Tibial nerve (tissue), 4 donors: ENCODE measurements at places on chromosomes 2 and 18.

DNA sequence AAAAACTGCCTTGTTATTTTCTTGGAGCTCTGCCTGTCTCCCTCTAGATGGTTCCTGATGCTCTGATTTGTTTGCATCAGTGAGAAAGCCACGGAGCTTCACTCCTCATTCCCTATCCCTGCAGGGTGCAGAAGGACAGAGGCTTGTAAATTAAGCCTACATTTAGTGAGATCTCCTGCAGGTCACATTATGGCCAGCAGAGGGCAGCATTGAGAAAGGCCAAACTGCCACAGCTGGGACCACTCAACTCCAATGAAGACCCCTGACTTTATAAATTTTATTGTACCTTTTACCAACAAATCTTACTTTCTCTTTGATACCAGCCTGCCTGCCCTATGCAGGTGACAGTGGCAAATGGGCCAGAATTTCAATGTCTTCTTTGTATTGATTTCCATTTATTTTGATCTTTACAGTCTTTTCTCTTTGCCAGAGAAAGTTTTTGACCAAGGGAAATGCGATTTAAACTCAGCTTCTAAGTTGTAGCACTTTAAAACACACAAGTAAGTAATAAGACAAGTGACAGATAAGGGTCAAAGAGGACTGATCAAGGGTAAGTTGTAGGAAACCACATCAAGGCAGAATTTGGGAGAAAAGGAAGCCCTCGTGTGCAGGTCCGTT, 1029.1 kb upstream of the KLHL29 start:
- no peak overlapping the region for H3K27ac ChIP-seq
- DNase-seq: peak; percentile 88
- no peak overlapping the region for H3K4me3 ChIP-seq
- H3K27me3 ChIP-seq: no peaks in the 10 kb centered on the region

DNA sequence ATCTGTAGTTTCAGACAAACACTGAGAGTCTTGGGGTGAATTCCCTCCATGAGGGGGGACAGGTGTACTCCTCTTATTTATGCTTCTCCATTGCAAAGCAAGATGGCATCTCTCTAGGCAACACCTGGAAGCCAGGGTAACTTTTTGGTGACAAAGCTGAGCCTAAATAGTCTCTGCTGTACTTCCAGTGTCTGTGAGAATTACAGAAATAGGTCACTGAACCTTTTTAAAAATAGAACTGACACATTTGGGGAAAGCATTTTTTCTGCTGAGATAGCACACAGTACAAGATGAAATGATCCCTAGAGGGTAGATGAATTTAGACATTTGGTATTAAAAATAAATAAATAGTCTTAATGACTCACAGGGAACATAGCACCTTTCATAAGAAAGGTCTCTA, 71.7 kb upstream of the SP3 start:
- H3K4me1 ChIP-seq: no peaks in the 10 kb centered on the region
- no peaks in the 10 kb centered on the region for H3K27me3 ChIP-seq
- DNase-seq: no peak
- H3K36me3 ChIP-seq: no peaks in the 10 kb centered on the region

DNA sequence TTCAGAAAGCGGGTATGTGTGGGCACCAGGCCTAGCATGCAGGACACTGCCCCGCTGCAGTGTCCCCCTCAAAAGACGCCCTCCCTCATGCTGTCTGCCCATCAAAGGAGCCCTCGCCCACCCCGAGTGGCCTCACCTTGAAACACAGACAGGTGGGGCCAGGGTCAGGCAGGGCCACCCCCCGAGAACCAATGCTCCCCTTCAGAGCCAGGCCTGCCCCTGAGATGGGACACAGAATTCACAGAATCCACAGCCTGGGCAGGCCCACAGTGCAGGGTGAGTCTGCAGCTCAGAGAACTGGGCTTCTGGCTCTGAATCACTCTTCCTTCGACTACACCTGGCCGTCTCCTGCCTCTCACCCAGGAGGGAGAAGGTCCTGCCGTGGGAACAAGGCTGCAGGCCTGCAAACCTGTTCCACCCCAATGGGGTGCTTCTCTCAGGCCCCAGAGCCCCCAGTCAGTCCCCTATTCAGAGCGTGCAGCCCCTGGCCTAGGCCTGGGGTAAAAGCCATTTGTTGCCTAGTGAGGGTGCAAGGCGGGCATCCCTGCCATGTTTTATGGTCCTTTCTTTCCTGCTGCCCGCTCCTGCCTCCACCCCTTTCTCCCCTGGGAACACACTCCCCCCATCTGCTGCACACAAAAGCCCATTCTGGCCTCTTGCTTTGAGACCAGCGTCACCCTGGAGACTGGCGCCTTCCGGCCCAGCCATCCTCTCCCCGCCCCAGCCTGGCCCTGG, 11.3 kb upstream of the ARHGEF4 start:
- H3K4me1 ChIP-seq: peaks cover 31% of the 10 kb centered on the region
- no peak for DNase-seq
- H3K27me3 ChIP-seq: no peaks in the 10 kb centered on the region
- peak overlapping the region; percentile 60 for H3K27ac ChIP-seq
- no peak overlapping the region for H3K4me3 ChIP-seq

- H3K27ac ChIP-seq: no peak overlapping the region
- no peak for DNase-seq
- no peaks in the 10 kb centered on the region for H3K27me3 ChIP-seq
These were observed 246.4 kb downstream of the PRKCE start for GRCh38 chr2:45897842-45898241.

GRCh38 chr2:77578354-77578753, 56.2 kb upstream of the LRRTM4 start:
- H3K4me3 ChIP-seq: no peak overlapping the region
- H3K36me3 ChIP-seq: no peaks in the 10 kb centered on the region
- no peaks in the 10 kb centered on the region for H3K27me3 ChIP-seq
- H3K27ac ChIP-seq: no peak overlapping the region

DNA sequence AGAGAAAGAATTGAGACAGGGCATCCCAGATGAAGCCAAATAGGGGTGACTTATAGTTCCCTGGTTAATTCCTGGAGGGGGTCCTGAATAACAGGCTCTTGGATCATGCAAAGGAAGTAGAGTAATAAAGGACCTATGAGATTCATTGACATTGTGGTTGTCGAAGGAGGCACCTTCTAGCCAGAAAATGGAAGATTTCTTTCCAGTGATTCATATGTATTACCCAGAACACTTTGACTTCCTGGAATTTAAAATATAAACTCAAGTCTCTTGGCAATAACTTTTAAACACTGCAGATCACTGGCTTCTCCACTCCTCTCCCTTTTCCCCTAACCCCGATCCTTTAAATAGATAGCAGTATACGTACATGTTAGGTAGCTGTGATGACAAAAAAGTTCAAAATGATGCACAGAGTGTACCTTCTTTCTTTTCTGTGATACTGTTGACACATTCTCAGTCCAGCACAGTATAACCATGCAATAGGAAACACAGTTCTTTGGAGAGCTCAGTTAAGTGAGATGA, 211.8 kb downstream of the LTBP1 start:
- H3K27me3 ChIP-seq: no peaks in the 10 kb centered on the region
- no peak overlapping the region for H3K4me3 ChIP-seq
- no peak for DNase-seq

DNA sequence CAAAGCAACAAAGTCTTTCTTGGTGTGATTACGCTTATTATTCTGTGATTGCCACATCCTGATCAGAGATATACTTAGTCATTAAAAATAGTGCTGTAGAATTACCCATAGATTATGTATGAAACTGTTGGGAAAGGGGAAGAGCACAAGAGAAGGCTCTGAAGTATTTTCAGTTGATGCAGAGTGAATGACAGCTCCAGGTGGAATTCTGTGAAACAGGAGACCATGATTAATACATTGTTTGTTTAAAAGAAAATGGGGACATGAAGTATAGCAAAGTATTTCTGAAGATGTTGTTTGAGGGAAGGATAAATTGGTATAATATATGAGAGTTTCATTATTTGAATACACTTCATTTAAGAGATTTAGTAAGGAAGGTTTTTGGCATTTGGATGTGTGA, 307.6 kb upstream of the CDH20 start:
- H3K4me1 ChIP-seq: no peaks in the 10 kb centered on the region
- no peak overlapping the region for H3K27ac ChIP-seq
- H3K36me3 ChIP-seq: no peaks in the 10 kb centered on the region
- H3K4me3 ChIP-seq: no peak overlapping the region
- H3K27me3 ChIP-seq: no peaks in the 10 kb centered on the region
- no peak for DNase-seq

- H3K4me3 ChIP-seq: peak overlapping the region; percentile 48
- no peak for DNase-seq
- no peaks in the 10 kb centered on the region for H3K36me3 ChIP-seq
- no peaks in the 10 kb centered on the region for H3K4me1 ChIP-seq
- peak overlapping the region; percentile 24 for H3K27ac ChIP-seq
- no peaks in the 10 kb centered on the region for H3K27me3 ChIP-seq
These were observed 222.6 kb downstream of the INSIG2 start for GRCh38 chr2:118310681-118311429.

DNA sequence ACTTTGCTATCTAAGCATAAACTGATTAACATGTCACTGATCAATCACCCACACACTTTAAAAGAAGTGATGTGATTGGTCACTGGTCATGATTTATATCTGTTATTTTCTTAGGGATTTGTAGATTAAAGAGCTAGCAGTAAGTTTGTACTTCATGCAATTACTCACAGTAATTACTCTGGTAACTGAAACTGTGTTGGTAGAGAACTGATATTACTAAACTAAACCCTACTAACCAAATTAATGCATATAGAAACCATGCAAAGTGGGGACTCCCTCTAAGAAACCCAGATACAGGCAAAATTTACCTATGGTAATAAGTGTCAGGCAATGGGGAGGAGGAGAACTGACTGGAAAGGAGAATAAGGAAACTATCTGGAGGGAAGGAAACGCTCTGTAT, 44.8 kb upstream of the C2orf15 start:
- DNase-seq: no peak
- H3K27ac ChIP-seq: no peak overlapping the region
- H3K36me3 ChIP-seq: no peaks in the 10 kb centered on the region
- no peaks in the 10 kb centered on the region for H3K27me3 ChIP-seq
- no peak overlapping the region for H3K4me3 ChIP-seq

DNA sequence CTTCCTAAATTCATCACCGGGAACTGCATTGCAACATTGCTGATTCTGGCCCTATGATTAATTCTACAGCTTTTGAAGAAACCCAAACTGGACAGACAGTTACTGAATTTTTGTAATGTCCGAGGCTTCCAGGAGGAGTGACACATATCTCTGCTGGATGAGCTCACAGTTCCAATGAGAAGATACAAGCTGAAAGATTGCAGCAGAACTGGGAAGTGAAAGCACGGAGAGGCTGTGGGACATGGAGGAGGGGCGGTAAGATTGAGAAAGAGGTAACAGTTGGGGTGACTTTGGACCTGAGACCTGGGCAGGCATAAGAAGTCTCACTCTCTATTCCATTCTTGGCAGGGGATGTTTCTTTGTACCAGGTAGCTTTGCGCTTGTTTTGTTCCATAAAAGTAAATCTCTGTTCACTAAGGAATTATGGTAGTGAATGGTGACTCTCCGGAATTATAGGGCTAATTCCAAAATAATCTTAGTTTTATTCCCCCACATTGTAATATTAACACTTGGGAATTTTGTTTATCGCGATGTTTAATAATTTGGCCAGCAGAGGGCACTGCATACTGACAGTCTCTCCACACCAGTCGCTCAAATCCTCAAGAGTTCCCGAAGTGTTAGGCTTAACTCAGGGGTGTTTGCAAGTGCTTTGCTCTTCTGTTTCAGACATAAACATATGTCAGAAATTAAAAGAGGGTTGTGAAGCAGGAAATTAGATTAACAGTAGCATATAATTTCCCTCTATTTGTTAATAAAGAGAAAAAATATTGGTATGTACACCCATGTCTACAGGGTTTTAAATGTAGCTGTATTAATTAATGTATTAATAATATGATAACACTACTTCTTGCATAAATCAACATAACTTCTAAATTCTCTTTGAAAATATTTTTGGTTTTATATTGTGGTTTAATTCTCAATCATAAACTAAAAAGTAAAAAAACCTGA, 201.4 kb downstream of the SOCS6 start:
- no peaks in the 10 kb centered on the region for H3K4me1 ChIP-seq
- H3K27me3 ChIP-seq: no peaks in the 10 kb centered on the region
- H3K27ac ChIP-seq: no peak overlapping the region
- H3K4me3 ChIP-seq: no peak overlapping the region
- no peaks in the 10 kb centered on the region for H3K36me3 ChIP-seq

DNA sequence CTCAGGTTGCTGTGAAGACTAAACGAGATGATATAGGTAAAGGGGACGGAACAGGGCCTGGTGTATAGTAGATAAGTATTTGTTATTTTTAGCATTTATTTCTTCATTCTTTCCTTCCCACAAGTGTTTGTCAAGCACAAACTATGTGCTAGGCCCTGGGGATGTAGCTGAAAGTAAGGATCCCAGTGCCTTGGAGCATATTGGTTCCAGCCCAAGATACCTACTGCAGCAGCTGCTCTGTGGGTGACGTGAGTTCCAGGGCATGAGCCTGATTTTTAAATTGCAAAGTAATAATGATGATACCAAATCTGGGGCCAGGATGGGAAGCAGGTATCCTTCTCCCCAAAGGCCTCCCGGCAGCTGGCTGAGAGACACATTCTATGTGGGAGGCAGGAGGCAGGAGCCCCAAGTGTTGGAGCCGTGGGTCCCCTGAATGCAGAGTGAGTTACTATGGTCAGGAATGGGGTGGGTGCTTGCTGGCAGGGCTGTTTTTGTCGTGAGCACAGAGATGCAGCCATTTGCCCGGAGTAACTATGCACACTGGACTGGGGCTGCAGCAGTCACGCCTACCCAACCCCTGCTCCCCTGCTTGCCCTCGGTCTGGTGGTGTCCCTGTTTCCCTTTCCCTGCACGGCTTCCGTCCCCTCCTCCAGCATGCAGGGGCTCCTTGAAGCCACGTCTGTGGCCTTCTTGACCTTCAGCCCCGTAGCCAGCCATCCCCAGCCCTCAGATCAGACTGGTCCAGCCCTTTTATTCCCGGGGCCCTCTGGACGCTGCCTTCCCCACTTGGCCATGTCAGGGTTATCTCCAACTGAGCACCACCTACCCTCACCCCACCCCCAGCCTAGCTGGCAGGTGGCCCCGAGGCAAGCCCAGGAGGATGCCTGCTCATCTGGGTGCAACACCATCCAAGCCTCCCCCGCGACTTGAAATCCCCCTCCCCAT, 52.4 kb downstream of the INHBB start:
- no peak overlapping the region for H3K4me3 ChIP-seq
- H3K4me1 ChIP-seq: no peaks in the 10 kb centered on the region
- peaks cover 12% of the 10 kb centered on the region for H3K27me3 ChIP-seq
- no peak for DNase-seq
- no peak overlapping the region for H3K27ac ChIP-seq

- no peaks in the 10 kb centered on the region for H3K36me3 ChIP-seq
- DNase-seq: no peak
- H3K27me3 ChIP-seq: no peaks in the 10 kb centered on the region
- no peak overlapping the region for H3K27ac ChIP-seq
- no peaks in the 10 kb centered on the region for H3K4me1 ChIP-seq
These were observed 156.7 kb downstream of the RNF144A start for GRCh38 chr2:7073901-7074300.
